ENCODE measurements at places on chromosomes 1 and 21.

DNA sequence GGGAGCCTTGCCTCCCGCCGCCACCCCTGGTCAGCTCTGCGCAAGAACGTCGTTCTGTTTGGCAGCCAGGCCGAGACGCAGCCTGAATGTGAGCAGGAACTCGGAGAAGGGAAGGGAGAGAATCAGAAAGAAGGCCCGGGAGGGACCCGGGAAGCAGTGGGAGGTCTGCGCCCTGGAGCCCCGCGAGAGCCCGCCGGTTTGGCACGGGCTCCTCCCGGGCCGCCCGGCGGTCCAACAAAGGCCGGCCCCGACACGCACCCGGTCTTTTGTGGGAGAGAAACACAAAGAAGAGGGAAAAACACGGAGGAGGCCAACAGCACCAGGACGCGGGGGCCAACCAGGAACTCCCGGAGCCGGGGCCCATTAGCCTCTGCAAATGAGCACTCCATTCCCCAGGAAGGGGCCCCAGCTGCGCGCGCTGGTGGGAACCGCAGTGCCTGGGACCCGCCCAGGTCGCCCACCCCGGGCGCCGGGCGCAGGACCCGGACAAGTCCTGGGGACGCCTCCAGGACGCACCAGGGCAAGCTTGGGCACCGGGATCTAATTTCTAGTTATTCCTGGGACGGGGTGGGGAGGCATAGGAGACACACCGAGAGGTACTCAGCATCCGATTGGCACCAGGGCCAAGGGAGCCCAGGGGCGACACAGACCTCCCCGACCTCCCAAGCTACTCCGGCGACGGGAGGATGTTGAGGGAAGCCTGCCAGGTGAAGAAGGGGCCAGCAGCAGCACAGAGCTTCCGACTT lies 2.7 kb upstream of the OLIG2 start:
- DNase-seq = no peak

DNA sequence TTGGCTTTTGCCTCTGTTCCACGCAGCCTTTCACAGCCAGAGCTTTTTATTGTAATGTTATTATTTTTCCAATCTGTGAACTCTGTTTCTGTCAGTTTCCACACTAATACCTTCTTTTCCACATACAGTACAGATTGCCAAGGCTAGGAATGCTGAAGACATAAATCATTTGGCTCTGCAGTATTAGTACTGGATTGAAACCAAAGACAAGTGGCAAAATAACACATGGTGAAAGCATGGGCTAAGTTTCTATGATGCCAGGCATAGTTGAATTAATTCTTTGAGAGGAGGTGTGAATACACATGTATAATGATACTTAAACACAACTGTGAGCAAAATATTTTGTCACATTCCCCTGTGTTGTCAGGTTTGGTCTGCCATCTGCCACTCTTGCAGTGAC lies 73.5 kb downstream of the TMEM200B start:
- DNase-seq = no peak

GRCh38 chr1:87791931-87792740 lies 463.5 kb downstream of the LMO4 start:
- no peak for DNase-seq

- DNase-seq = no peak
Observed at GRCh38 chr1:107009281-107009680, 47.2 kb upstream of the PRMT6 start.

GRCh38 chr1:41200728-41201127 lies 41.4 kb downstream of the SCMH1 start:
- DNase-seq = no peak

GRCh38 chr1:100799954-100800612 lies 80.5 kb downstream of the VCAM1 start:
- no peak for DNase-seq

DNA sequence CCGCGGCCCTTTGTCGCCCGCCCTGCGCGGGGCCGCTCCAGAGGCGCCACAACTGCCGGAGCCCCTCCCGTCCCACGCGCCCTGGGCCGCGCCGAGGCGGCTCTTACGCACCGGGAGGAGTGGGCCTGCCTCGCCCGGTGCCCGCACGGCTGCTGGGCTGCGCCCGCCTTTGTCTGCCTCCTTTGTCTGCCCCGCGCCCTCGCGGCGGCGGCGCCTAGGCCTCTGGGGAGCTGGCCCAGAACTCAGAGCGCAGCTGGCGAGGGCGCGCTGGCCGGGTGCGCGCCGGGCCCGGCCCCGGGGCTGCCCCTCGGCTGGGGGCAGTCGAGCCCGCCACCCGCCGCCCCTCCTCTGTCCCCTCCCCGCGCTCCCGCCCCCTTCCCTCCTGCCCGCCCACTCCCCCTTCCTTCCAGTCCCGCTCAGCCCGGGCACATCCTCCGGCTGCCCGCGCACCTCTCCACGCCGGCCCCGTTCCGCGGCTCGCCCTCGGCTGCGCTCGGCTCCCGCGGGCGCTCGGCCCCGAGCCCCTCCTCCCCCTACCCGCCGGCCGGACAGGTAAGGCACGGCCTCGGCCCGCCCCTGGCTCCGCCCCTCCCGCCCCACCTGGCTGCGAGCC lies at the start of gene DRAXIN:
TSS of gene DRAXIN (plus strand) at position 409 of the 613 bp plus-strand sequence. CDS start 14,549 bp downstream, outside the sequence.
- DNase-seq = no peak

- DNase-seq = no peak
Observed at GRCh38 chr1:64097859-64098258, 105.6 kb upstream of the UBE2U start.

DNA sequence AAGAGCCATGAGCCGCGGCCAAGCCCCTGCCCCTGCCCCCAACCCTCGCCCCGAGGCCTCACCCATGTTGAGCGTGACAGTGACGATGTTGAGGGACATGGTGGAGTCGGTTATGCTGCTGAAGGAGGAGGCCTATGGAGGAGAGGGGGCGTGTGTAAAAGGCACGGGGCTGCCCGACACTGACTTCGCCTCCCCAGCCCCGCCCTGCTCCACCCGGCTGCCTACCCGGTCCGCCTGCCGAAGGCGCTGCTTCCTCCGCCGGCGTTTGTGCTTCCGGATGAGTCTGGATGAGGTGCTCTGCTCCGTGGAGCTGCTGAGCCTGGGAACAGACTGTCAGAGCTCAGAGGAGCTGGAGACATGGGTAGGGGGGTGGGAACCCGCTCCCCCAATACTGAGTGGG lies 9.0 kb downstream of the DVL1 start:
- DNase-seq = no peak

GRCh38 chr1:37629008-37629407 lies 5.7 kb downstream of the RSPO1 start:
- no peak for DNase-seq

GRCh38 chr1:31944205-31945089 lies 6.3 kb upstream of the PTP4A2 start:
- no peak for DNase-seq

GRCh38 chr1:175186433-175187160 lies 6.0 kb downstream of the KIAA0040 start:
- DNase-seq = no peak

DNA sequence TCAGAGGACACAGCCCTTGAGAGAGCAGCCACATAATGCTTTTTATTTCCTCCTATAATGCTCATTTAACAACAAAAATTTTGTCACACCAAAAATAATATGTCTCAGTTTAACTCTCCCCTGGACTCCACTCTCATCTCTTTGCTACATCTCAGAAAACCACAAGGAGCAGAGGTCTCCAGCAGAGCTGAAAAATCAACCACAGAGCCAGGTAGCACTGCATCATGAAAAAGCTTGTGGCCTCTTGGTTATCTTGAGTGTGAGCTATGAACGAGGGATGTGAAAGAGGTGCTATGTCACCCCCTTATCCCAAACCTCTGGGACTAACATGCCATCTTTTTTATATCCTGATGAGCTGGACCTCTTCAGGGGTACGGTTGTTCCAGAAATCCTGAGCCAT lies 44.4 kb downstream of the KCNH1 start:
- no peak for DNase-seq

DNA sequence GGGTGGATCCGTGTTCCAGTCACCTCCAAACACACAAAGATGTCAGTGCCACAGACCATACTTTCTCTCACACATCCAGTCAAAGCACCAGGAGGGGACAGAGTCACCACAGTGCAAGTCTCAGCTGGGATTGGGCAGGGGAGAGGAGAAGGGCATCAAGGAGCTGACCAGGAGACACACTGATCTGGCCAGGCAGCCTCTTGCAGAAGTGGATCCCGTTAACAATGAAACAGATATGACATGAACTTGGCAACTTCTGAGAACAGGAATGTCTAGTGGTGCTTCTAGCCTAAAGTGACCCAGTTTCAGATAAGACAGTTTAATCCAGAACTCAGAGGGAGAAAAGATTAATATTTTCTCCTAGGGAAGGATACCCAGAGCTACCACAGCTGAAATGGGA lies 71.0 kb downstream of the HIVEP3 start:
- no peak for DNase-seq

DNA sequence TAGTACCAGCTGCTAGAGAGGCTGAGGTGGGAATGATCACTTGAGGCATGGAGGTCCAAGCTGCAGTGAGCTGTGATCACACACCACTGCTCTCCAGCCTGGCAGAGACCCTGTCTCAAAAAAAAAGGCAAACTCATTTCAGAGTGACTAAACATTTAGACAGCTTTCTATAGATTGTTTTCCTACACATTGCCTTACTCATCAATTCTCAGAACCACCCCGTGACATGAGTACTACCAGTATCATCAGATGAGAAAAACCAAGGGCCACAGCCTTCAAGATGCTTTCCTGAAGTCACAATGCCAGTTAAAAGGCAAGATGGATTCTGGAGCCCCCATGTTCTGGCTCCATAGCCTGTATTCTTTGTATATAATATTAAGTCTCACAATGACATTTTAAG lies 22.4 kb upstream of the SMPDL3B start:
- DNase-seq = no peak

GRCh38 chr1:154703170-154703569 lies 95.2 kb upstream of the ADAR start:
- DNase-seq = no peak

GRCh38 chr1:203275656-203276272 lies 29.6 kb upstream of the BTG2 start:
- no peak for DNase-seq

DNA sequence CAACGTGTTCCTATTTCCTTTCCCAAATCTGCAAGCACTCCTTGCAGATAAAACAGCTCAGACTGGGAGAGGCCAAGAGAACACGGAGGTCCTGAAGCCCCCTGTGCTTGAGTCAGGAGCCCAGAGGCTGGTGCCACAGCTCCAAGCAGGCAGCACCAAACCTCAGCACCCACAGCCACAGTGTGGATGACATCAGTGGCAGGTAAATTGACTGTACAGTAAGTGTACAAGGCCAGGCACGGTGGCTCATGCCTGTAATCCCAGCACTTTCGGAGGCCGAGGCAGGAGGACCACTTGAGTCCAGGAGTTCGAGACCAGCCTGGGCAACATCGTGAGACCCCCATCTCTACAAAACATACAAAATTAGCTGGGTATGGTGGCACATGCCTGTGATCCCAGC lies 1.9 kb upstream of the COL6A1 start:
- no peak for DNase-seq

DNA sequence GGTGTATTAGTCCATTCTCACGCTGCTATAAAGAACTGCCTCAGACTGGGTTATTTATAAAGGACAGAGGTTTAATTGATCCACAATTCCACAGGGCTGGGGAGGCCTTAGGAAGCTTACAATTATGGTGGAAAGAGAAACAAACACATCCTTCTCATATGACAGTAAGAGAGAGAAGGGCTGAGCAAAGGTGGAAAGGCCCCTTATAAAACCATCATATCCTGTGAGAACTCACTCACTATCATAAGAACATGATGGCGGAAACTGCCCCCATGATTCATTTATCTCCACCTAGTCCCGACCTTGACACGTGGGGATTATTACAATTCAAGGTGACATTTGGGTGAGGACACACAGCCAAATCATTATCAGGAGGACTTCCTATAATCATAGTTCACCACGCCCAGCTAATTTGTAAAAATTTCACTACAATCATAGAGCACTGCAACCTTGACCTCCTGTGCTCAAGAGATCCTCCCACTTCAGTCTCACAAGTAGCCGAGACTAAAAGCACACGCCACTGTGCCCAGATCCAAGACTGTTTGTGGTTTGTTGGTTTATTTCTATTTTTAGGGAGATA lies 164.9 kb downstream of the RERE start:
- no peak for DNase-seq

- DNase-seq = peak; percentile 18
Observed at GRCh38 chr1:211788626-211789025, 41.9 kb downstream of the LPGAT1 start.

DNA sequence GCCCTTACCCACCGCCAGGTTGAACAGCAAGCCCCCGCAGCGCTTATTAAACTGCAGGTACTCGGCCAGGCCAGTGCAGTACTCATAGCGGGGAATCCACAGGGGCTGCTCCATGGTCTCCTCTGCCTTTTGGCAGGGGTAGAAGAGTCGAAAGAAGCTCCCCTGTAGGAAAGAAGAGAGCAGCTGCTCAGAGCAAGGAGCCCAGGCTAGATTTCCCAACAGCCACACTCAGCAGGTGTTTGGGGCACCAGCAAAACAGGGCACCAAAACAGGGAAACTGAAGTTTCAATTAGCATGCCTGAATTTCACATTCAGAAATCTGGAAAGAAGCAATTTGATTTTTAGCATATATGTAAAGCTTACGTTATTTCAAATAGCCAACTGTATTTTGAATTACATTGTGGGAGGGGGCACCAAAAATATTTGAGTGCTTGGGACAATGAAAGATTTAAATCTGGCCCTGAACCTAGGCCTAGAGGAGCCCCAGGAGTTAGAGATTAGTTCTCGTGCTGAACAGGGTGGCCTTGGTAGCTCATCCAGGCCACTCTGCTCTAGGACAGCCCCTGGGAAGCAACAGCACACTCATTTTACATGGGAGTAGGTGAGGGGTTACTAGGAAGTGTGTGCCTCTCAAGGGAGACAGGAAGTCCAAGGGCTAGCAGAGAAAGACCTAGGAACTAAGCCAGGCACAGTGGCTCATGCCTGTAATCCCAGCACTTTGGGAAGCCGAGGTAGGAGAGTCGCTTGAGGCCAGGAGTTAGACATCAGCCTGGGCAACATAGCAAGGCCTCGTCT lies 8.2 kb downstream of the PAFAH2 start:
- DNase-seq = no peak

DNA sequence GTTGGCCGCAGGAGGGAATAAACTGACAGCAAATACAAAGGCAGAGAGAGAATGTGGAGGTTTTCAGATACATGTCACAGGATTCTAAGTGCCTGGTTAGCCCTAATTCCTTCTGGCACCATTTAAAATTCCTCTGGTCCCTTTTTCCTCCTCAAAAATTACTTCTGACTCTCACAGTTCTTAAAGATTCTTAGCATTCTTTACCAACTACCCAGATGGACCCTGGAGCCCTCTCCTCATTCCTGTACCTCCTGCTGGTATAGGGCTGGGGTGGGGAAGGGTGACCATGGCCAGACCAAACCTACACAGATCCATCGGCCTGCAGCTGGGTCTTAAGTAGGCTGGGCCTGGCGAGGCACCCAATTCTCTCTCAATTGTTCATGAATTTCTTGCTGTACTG lies 7.2 kb downstream of the MKNK1 start:
- DNase-seq = no peak

- no peak for DNase-seq
Observed at GRCh38 chr1:107264561-107264960, 123.7 kb downstream of the NTNG1 start.

DNA sequence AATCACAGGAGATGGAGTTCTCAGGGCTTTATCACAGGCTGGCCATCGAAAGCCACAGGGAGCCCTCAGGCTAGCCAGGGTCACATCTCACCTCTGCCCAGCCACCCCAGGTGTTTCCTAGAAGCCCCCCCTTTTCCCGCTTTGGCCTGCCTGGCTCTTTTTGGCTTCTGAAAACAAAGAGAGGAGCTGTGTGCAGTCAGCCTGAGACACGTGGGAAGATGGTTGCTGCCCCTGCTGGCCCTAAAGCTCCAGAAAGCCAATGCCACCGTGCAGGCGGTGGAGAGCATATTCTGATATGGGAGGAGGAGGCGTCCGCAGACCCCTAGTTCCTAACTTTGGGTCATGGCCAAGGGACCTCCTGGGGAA lies 18.7 kb upstream of the LBR start:
- DNase-seq = no peak

- DNase-seq = no peak
Observed at GRCh38 chr1:5621692-5622091, 370.5 kb downstream of the NPHP4 start.
